Stimulated activated CD4-positive, alpha-beta T cell treated with anti-CD3 and anti-CD28 coated beads, TNF-alpha, amount 100 ng/mL, for 4 hours (primary cell): ENCODE measurements at places on chromosomes 12 and 14.

GRCh38 chr14:33693237-33693636 lies 257.6 kb downstream of the EGLN3 start:
- no peak for DNase-seq

GRCh38 chr14:69291396-69291795 lies 31.4 kb downstream of the GALNT16 start:
- DNase-seq: no peak

- DNase-seq: no peak
Measured at GRCh38 chr14:67927244-67927643, 107.7 kb downstream of the RAD51B start.

GRCh38 chr12:105878964-105879363 lies 259.8 kb downstream of the NUAK1 start:
- DNase-seq: no peak

DNA sequence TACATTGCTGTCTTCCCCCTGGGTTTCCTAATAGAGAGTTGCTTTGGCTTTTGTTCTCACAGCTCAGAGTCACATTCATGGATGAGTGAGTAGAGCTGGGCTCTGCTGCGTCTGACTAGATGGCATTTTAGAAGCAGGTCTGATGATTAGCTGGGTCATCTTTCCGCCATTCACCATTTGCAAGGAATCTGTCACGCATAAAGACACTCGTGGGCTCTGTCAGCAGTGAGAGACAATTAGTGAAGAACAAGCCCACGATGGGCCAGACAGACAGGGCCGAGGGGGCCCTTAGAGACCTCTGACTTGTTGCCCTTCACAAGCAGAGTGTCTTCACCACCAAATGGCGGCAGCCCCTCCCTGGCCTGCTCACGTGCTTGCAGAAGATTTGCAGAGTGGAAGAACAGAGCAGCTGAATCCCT lies 175.0 kb downstream of the CRADD start:
- no peak for DNase-seq

- DNase-seq: peak; percentile 8
Measured at GRCh38 chr12:48296586-48297282, 54.0 kb downstream of the ZNF641 start.

DNA sequence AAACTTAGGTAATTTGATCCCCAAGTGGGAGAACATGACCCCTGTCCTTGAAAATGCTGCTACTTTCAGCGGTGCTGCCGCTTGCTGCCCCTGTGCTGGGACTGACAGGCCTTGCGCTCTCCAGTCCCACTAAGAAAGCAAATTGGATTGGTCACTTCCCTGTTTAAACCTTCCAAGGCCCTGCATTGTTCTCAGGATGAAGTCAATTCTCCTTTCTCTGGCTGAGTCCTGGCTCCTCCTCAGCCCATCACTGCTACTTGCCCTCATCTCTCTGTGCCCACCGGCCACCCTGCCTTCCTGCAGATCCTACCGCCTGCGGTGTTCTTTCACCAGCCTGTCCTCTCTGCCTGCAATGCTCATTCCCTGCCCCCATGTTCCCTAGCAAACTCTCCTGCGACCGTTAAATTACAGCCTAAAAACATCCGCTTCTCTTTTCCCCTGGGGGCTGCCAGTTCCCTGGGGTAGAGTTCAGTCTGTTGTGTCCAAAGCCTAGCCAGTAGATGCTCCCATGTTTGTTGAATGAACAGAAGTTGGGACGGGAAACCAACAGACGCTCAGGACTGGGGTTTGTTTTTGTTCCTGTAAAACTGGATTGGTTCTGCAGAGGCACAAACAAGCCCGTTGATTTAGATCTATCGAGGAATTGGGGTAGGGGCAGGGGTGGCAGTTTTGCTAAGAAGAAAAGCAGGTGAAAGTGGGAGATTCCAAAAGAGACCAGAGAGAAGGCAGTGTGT lies 127.3 kb upstream of the HIF1A start:
- DNase-seq: no peak

GRCh38 chr14:96962337-96962736 lies 165.2 kb downstream of the VRK1 start:
- DNase-seq: no peak

GRCh38 chr12:126191031-126191891 lies 1126.0 kb downstream of the AACS start:
- no peak for DNase-seq

DNA sequence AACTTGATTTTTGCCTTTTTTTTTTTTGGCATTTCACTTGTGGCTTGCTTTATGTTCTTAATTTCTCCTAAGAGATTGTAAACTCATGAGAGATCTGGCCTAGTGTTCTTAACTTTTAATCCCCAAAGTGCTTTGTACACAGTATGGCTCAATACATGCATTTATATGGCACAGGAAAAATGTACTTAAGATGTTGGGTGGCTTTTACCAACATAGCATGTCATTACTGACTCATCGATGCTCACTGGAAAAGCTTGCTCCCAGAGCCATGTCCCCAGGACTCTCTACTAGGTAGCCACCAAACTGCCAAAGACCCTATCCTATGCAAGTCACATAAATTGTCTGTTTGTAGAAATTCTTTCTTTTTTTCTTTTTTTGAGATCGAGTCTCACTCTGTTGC lies 13.1 kb upstream of the SMCO3 start:
- DNase-seq: no peak

- no peak for DNase-seq
Measured at GRCh38 chr14:32512813-32513212, 183.7 kb downstream of the AKAP6 start.

DNA sequence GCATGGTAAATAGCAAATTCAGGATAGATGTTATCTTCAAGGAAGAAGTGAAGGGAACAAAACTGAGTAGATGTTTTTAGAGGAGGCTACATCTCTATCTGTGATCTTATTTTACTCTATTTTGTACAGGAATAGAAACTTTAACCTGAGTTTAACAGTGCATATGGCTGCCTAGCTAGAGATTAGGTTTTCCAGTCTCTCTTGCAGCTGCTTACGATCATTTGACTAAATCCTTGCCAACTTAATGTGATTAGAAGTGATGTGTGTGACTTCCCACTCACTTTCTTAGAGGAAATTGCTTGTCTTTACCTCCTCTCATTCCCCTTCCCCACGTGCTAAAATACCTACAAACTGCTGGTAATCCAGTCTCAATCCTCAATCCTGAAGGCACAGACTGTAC lies 26.5 kb upstream of the SLC15A5 start:
- DNase-seq: no peak

- DNase-seq: no peak
Measured at GRCh38 chr12:6430124-6430989, 14.4 kb upstream of the CD27 start.

DNA sequence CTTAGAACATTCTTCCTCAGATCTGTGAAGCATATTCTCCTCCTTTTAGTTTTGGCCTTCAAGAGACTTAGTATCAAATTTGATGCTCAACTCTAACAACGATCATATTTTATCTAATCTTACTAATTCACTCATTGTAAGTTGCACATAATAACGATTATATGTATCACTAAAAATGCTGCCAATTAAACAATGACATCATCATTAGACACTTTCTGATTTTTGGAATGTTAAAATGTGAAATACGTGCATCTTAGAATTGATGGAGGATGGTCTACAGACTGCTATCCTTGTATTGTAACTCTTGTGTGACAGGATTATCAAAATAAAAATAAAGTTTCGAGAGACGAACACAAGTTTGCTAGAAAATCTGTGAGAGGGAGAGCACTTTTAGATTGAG lies 311.0 kb downstream of the NELL2 start:
- no peak for DNase-seq

DNA sequence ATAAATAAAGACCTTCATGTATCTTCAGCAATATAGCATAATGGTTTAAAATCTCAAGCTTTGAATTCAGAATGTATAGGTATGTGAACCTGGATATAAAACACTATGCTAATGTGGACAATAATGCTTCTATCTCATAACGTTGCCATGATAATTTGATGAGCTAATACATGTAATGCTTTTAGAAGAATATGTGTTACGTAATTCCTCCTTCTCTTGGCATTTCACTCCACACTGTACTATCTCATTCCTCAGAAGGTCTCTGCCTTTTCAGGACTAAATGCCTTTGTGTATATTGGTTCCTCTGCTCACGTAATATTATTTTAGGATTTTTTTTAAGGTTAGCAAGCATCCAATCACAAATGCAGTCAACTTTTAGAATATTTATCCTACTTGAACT lies 86.5 kb downstream of the FOXA1 start:
- no peak for DNase-seq

DNA sequence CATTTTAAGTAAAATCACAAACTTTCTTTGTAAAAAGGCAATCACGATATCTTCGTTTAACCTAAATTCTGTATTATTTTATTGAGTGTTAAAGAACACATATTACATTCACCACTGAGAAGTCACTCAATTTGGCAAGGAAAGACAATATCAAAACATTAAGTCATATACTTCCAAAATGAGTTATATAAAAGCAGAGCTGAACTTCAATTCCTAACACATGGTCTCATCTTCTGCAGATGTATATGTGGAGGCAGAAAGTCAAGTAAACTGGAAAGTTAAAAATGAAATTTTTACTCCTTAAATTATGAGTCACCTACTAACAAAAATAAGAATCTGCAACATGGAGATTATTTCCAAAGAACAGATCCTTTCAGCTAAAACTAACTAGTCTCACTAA lies 28.7 kb downstream of the BMAL2 start:
- DNase-seq: no peak

- DNase-seq: no peak
Measured at GRCh38 chr14:90177539-90178189, 78.7 kb upstream of the PSMC1 start.

DNA sequence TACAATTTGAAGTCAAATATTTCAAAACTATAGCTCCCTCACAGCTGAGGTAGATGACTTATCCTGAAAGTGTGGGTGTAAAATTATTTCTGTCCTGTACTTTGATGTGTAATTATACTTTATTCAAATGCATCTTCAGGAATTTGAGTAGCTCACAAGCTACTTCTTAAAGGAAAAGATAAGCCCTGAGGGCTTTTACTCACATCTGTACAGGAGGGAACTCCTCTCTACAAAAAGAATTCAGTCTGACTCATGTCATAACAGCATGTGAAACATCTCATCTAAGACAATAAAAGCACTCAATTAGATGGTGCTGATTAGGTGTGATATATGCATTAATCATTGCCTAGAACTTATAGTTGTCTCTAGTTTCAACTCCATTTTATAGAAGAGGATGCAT lies 452.0 kb downstream of the PRKD1 start:
- no peak for DNase-seq

DNA sequence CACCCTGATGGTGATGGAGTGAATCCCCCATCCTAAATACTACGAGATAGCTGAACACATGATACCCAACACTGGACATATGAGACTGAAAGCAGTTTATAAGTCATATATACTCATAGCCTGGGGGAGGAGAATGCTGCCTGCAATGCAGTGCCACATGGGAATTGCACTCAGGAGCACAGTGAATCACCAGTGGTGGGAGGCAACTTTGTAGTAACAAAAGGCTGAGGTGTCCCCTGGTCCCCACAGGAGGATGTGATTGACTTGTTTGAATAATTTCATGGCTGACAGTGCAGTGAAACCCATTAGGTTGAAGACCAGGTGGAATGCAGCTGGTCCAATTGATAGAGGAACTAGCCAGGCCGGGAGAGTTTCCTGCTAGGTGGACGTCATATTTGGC lies 20.2 kb downstream of the CCDC38 start:
- DNase-seq: no peak

DNA sequence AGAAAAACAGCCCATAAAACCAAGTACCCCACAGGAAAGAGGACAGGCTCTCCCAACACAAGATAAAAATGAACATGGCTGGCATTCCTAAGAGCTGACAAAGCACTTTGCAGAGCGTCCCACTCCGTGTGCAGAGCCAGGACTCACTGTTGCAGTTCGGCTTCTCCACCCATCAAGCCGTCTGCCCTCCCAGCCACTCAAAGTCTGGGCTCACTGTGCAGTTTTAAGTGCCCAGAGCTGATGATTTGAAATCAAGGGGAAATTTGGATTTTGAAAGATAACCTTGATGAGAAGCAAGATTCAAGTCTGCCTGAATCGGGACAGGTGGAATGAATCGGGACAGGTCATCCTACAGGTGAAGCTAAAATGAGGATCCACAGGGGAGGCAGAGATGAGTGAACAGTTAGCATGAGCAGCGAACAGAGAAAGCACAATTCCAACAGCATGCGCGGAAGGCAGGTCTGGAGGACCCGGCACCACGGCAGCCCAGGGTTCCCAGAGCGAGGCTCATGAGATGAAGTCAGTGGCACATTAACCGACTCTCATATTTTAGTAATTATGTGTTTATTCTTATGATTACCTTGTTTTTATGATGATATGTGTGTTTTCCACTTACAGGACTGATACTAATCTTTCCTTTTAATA lies 39.8 kb upstream of the GPR68 start:
- DNase-seq: no peak

DNA sequence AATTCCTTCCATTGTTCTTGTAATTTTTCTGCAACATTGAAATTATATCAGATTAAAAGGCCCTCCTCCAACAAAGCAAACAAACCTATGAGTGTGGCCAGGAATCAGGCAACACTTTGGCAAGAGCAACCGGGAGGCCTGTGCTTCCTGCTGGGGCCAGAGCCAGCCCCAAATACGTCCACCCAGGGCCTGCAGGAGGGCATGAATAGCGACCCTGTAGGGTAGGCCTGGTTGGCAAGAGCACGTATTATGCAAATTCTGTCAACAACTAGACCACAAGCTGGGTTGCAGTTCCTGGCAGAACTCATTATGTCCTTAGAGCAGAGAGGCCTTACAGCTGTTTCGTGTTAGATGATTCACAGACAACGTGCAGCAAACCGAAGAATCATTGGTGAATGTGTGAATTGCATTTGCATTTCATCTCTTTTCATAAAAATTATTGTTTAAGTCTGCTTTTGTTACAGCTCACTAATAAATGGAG lies 26.9 kb upstream of the LGALS3 start:
- DNase-seq: no peak

GRCh38 chr14:39683691-39684260 lies 251.5 kb upstream of the FBXO33 start:
- no peak for DNase-seq

- DNase-seq: no peak
Measured at GRCh38 chr14:54207476-54208462, 189.0 kb upstream of the CDKN3 start.

- DNase-seq: no peak
Measured at GRCh38 chr12:52837781-52838608, 3.9 kb upstream of the KRT79 start.

DNA sequence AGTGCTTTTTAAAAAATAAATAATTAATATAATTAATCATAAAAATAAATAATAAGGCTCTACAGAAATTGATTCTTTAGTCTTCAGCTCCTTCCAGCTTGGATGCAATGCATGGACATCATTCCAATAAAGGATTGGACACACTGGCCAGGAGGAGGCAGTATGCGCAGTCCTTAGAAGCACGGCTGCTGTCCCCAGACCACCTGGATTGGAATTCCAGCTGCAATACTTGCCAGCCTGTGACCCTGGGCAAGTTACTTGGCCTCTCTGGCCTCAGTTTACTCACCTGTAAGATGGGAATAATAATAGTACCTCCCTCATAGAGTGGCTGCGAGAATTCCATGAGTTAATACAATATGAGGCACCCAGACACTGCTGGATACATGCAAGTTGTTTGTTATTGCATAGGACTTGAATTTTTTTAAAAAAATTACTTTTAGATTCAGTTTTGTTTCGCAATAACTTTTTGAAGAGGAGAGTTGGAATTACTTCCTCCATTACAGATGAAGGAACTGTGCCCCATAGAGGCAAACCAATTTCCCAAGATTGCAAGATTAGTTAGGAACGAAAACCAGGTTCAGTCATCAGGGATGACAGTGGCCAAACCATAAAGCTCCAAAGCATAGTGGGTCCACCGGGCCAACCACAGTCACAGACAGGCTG lies 12.2 kb downstream of the RPH3A start:
- DNase-seq: no peak
